ENCODE measurements at places on chromosomes 3 and 15. TPM values are rescaled to one million over a fixed set of nuclear protein-coding genes. Genes with fewer than 3 reads are reported as not detected.

- no peak for ATAC-seq
Measured at GRCh38 chr3:170485696-170486095, 67.0 kb downstream of the CLDN11 start.

- no peak for ATAC-seq
Measured at GRCh38 chr3:152642658-152643057, 192.3 kb upstream of the P2RY1 start.

- ATAC-seq = no peak
Measured at GRCh38 chr15:100859970-100860828, 19.4 kb upstream of the ALDH1A3 start.

The P2RY12 gene
- total RNA-seq = 0.85 TPM

GRCh38 chr3:186985661-186986364 is 55.5 kb downstream of the ST6GAL1 start:
- no peak for ATAC-seq

DNA sequence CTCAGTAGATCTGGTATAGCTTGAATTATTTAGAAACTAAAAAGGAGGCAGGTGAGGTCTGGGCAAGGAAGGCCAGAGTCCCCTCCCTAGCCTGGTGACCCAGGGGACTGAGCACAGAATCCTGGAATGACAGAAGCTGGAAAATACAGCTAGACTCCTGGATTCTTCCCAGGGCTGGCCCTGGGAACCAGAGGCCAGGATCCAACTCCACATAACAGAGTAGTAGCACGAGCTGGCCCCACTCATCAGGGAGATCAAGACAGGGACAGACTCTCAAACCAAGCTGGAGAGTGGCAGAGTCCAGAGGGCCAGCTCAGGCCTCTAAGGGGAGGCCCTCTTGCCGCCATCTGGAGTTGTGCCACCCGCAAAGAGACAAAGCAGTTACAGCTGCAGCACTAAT is 10.7 kb downstream of the VIPR1 start:
- ATAC-seq = no peak

The KY gene
- total RNA-seq = 0.64 TPM

GRCh38 chr3:5022966-5023776 is 43.9 kb downstream of the BHLHE40 start:
- ATAC-seq = peak; percentile 66

- no peak for ATAC-seq
Measured at GRCh38 chr3:155239960-155240359, 53.5 kb downstream of the STRIT1 start.

DNA sequence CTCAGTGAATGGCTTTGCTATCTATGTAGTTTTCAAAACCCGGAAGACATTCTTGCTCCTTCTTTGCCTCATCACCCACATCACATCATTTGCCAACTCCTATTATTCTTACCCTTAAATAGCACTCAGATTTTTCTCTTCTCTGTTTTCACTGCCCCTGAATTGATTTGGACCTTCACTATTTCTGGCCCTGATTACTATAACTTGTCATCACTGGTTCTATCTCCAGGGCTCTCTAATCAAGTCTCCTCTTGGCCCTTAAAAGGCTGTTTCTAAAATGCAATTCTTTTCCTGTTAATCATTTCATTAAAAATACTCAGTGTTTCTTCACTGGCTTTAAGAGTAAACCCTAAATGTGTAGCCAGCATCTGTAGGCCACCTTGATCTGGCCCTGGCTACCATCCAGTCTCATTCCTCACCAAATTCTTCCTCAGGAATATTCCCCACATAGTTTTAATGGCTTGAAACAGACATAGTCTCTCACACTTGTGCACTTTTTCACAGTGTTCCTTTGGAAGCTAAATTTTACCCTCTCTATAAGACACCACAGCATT is 437.1 kb upstream of the CBLB start:
- no peak for ATAC-seq

DNA sequence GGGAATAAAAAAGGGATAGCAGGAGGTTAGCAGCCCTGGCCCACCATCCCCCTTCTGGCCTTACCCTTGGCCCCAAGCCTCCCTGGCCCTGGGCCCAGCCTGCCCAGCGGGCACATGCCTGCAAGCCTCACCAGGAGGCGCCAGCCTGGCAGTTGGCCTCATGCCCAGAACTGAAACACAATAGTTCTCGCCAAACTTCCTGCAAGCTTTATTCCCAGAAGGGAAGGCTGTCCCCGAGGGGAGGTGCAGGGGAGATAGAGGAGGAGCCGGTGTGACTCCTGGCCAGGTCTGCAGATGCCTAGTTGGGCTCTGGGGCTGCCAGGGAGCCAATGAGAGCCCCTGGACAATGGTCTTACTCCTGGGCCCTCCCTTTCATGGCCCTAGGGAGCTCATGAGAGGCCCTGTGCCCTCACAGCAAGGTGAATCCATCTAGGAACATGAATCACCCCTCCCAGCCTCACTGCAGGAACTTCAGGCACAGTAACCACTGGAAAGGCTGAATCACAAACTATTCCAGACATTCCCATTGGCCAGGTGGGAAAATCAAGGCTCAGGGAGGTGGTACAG is 4.0 kb downstream of the CCDC33 start:
- peak; percentile 70 for ATAC-seq

The CELF6 gene
- 3.7 TPM for total RNA-seq

The IMPG2 gene
- total RNA-seq = 0.81 TPM

- ATAC-seq = peak; percentile 96
Measured at GRCh38 chr3:148955544-148956346, 35.6 kb upstream of the GYG1 start.

The KIF9 gene
- total RNA-seq = 8.6 TPM

The ALCAM gene
- total RNA-seq = 25.4 TPM

GRCh38 chr15:62432702-62433398 is 267.8 kb upstream of the C2CD4B start:
- ATAC-seq = peak; percentile 70
